RKO (cell line): ENCODE measurements at places on chromosomes 6 and 20.

GRCh38 chr6:139925894-139926641 lies 551.6 kb upstream of the CITED2 start:
- no peak for DNase-seq

GRCh38 chr20:6605055-6605935 lies 162.2 kb upstream of the BMP2 start:
- no peak for DNase-seq

GRCh38 chr6:42405021-42405420 lies 46.7 kb downstream of the TRERF1 start:
- peak; percentile 5 for DNase-seq

GRCh38 chr20:44495257-44495656 lies 19.6 kb downstream of the TTPAL start:
- DNase-seq = peak; percentile 62

DNA sequence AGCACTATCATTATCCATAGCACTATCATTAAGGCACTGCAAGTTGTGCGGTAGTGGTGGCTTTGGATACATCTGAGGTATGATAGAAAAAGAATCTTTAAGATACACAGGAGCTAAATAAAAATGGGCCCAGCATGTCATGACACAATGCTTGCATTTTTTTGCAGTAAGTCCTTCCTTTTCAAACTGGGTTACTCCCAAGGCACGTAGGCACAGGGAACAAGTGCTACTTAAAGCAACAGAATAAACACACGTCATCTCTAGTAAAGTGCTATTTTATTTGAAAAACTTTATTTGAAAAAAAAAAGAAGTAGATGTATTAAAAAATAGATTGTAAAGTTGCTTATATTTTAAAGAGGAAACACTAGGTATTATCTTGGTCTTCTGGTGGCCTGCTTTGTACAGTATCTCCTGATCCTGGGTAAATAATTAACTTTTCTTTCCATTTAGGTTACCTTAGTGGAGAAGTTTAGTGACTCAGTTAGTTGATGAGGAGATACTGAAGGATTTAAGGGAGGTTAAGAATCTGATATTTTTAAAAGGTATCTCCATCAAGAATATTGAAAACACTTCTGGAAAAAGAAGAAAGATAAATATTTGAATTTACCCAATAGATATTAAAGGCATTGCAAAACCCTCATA lies 129.6 kb downstream of the EDN1 start:
- no peak for DNase-seq

DNA sequence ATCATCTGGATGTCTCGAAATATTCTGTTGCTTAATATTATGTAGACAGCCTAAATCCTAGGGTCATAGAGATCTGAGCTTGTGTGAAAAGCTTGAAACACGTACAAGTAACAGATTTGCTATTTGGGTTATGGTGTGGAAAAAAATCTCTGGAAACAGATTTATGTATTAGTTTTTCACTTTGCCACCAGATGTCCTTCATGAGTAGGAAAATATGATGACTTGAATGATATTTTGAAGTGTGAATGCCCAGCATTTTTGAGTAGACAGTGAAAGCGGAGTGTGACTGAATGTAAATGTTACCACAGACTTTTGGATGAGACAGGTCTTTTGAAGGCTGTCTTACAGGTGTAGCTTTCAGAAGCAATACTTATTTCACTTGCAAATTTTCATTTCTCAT lies 4.2 kb upstream of the BMP6 start:
- DNase-seq = peak; percentile 76

DNA sequence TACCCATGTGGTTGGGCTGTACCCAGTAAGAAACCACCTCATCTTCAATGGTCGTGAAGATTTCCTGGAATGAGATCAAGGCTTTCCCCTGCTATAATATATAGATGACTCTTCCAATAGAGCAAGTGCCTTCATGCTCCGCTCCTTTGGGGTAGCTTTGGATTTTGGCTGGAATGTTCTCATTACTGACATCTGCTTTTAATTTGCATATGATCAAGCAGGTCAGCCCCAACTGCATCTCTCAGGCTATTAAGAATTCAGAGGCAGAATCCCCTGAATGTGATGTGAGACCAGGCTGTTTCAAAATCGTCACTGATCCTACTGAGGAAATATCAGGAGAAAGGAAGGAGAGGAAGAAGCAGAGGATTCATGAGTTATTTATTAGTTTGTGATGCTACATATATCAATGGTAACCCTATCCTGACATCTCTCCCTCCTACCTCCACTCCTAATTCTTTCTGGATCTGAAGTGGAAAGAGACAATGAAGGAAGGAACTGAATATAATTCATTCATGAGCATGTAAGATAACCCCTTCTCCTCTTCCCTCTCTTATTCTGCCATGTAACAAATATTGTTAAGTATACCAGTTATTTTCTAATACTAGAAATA lies 47.6 kb upstream of the FUCA2 start:
- DNase-seq = no peak

GRCh38 chr6:54060286-54060685 lies 51.0 kb upstream of the MLIP start:
- DNase-seq = no peak

GRCh38 chr6:41209547-41210320 lies 8.8 kb upstream of the TREML2 start:
- no peak for DNase-seq

GRCh38 chr6:41426438-41426851 lies 91.0 kb downstream of the NCR2 start:
- DNase-seq = no peak

DNA sequence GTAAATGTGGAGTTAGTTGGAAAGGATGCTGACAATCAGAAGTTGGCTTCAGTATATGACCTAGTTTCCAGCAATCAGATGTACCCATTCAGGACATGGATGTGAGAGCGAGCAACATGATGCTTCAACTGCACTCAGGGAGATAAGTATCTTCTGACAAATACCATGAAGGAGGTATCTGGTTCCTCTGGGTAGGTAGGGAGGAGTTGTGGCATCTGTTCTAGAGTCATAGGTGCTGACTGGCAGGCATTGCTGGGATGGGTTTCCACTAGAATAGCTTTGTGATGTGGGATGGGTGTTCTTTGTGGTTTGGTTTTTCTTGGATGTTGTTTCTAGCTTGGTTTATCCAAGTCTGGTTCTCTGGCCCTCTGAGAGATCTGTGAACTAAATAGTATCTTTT lies 3.9 kb upstream of the REV3L start:
- DNase-seq = no peak

DNA sequence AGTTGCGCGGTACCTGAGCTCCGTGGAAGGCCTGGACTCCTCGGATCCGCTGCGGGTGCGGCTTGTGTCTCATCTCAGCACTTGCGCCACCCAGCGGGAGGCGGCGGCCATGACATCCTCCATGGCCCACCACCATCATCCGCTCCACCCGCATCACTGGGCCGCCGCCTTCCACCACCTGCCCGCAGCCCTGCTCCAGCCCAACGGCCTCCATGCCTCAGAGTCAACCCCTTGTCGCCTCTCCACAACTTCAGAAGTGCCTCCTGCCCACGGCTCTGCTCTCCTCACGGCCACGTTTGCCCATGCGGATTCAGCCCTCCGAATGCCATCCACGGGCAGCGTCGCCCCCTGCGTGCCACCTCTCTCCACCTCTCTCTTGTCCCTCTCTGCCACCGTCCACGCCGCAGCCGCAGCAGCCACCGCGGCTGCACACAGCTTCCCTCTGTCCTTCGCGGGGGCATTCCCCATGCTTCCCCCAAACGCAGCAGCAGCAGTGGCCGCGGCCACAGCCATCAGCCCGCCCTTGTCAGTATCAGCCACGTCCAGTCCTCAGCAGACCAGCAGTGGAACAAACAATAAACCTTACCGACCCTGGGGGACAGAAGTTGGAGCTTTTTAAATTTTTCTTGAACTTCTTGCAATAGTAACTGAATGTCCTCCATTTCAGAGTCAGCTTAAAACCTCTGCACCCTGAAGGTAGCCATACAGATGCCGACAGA lies 9.9 kb downstream of the HEY2 start:
- DNase-seq = no peak
